Fibroblast of gingiva (primary cell): ENCODE measurements at places on chromosomes 4 and X.

- DNase-seq: no peak
These were observed at the start of gene GPM6B for GRCh38 chrX:13816643-13817627. TSS of gene GPM6B (minus strand) at chrX:13817093. CDS start at chrX:13816904, 189 bp downstream.

GRCh38 chrX:31969714-31970113 is 897.9 kb upstream of the FTHL17 start:
- no peak for DNase-seq

DNA sequence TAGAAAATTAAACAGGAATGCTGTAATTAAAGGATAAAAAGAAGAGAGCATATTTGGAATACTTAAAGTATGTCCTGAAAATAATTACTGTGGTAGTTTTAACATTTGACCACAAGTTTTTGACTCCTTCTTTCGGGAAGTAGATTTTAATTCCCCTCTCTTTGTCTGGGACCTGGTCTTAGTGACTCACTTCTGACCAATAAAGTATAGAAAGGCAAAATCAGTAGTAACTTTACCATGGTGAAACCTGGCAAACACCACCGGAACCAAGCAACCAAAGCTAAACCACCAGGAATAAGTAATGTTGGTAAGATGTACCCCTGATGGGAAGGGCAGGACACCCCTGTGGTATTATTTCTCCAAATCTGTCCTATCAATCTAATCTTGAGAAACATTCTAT is 314.8 kb downstream of the PDHA2 start:
- no peak for DNase-seq

DNA sequence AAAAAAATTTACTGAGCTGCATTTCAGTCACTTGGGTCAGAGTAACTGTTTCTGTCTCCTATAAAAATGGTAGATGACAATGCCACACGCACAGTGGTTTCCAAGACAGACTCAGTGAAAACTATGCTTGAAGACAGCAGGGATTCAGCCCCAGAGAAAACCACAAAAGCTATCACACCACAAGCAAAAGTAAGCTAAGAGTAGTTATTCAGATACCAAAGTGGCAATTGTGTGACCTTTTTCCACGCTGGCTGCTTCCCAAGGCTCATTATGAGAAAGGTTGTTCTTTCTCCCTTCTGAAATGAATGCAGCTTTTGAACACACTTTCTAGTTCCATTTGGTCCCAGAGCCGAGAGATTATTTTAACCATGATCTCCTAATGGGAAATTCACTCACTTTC is 46.4 kb upstream of the GPM6B start:
- no peak for DNase-seq

GRCh38 chr4:172009446-172010230 is 196.4 kb downstream of the GALNTL6 start:
- DNase-seq: no peak

- peak; percentile 49 for DNase-seq
These were observed 29.7 kb upstream of the LCORL start for GRCh38 chr4:18051281-18051680.

- DNase-seq: no peak
These were observed 75.1 kb upstream of the CXorf66 start for GRCh38 chrX:140040386-140040785.

DNA sequence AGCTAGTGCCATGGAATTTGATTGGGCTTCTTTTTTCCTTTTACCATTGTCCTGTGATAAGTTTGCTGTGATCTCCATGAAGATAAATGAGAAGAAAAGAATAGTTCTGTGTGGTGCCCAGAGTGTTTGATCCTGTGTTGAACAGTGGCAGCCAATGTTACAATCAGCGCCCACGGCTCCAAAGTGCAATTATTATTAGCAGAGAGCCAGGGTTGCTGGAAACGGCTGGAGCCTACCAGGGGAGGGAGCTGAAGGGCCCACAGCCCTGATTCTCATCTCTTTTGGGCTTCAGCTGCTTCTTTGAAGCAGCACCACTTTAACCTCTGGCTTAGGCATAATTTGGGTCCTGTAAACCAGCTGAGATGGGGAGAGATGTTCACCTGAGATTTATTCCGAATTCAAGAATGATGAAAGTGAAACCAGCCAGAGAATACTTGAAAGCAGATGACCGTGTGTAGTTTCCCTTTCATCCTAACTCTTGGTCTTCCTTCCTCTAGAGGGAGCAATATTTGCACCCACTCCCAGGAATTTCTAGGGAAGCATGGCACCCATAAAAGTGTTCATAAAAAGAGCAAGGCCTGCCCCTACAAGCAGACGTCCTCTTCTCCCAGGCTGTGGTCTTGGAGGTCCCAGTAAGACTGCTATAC is 298.3 kb downstream of the EVC2 start:
- no peak for DNase-seq

DNA sequence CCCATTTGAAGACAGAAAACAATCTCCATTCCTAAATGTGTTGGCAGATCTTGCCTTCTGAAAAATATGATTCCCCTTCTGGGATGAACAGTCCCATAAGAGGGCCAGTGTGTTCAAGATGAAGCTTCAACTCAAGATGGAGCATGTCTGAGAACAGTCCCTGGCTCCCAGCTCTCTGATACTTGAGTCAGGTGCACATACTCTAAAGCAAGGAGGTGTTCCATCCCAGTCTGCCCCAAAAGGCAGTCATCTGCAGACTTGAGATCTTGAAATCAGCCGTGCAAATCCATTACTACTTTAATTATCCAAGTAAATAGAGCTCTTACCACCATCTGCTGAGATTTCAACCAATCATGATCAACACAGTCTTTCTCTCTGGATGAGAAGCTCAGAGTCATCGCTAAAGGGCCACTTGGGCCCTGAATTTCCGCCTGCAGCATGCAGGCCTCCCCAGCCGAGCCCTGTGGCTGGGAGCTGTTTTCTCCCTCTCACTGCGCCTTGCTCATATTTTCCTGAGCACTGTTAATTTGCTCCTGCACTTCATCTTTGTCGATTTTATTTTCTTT is 22.2 kb downstream of the CCDC149 start:
- no peak for DNase-seq

DNA sequence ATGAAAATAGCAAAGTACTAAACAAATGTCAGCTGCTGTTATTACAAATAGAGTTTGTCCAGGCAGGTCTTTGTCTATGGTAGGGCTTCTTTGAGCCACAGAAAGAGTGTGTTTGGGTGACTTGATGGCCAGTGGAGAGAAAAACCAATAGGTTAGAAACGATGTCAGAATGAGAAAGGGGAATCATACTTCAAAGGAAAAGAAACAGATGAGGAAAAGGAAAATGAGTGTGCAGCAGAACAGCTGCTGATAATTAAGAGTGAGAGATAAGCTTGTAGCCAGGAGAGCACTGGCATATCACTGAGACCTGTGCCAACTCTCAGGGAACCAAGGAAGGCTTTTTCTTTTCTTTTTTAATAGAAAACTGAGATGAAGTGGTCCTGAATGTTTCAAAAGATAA is 257.2 kb downstream of the ARHGAP24 start:
- no peak for DNase-seq

DNA sequence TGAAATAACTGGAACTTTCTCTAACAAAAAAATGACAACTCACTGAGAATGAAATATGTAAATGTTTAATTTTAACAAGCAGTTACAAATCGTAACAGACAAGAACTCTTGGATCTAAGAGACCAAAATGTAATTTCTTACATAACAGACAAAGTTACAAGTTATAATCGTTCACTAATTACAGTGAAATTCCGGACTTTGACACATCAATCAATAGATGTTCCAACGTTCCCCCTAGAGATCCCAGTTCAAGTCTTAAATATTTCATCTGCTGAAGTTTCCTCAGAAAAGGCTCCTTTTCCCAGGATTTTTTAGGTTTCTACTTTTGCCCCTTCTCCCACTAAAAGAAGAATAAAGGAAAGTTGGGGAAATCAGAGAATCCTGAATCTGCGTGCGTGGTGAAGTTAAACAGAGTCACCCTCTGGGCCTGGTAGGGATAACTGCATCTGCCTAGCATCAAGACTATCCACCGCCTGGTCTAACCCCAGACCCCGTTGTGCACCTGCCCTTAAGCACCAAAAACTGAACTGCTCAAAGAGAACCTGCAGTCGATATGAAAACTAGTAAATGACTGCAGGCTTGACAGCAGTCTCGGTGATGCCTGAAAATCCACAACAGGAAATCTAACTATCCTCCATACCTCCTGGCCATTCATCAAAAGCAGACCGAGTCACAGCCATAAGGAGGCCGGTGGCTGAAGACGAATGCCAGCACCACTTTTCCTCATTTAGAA is 2.3 kb downstream of the IRF2 start:
- DNase-seq: no peak

DNA sequence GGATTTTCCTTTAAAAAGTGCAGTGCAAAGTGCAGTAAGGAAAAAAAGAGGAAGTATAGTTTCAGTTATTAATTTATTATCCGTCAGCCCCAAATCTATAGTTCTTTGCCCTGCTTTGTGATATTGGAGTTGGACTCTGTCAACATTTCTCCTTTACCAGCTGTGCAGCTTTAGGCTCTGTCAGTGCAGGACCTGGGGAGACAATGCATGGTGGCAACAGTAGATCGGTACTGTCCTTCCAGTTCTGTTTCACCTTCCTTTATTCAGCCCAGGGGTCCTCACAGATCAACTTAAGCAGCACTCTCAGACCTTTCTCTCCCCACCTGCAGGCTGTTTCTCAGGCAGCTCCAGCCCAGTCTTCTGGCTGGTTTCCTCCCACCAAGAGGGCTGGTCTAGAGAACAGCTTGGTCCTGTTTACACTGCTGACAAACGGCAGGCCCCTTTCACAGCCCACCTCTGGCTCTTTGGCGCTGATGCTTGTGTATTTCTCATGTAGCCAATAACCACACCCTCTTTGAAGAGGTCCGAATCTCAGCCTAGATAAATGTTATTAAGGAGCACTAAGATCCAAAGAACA is 71.6 kb downstream of the MCUB start:
- DNase-seq: no peak

DNA sequence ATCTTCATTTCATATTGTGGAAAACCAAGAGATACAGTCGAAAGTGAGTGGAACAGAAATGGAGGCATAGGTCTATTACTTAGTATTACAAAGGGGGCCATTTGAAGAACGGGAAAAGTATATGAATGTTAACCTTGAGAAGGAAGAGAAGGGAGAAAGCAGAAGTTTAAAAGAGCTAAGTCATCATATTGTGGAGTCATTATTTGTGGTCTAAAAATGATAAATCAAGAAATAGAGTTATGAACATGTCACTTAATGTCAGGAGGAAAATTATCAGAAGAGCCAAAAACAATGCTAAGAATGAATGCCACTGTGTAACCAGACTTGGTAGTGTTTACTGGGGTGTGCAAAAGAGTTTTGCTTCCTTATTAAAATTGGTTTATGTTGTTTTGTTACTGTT is 589.5 kb upstream of the LCORL start:
- no peak for DNase-seq

DNA sequence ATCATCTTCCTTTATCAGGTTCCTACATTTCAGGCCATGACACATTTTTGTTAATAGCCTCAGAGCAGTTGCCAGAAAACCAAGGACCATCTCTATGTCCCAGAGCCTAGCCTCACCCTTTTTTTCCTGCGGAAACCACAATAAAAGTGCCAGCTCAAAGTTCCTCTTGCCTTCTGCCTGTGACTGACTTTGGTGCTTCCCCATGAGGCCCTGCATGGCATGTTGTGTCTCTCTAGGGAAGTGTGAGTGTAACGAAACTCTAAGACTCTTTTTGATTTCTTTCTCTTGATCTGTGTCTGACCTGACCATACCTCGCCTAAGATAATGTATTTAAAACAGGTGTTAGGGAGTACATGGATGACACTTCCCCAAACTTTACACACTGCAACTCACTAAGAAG is 642.3 kb upstream of the BOD1L1 start:
- DNase-seq: no peak

- DNase-seq: no peak
These were observed 5.5 kb downstream of the SCD5 start for GRCh38 chr4:82792912-82793649.

- DNase-seq: no peak
These were observed 240.5 kb downstream of the STIM2 start for GRCh38 chr4:27101126-27101525.

DNA sequence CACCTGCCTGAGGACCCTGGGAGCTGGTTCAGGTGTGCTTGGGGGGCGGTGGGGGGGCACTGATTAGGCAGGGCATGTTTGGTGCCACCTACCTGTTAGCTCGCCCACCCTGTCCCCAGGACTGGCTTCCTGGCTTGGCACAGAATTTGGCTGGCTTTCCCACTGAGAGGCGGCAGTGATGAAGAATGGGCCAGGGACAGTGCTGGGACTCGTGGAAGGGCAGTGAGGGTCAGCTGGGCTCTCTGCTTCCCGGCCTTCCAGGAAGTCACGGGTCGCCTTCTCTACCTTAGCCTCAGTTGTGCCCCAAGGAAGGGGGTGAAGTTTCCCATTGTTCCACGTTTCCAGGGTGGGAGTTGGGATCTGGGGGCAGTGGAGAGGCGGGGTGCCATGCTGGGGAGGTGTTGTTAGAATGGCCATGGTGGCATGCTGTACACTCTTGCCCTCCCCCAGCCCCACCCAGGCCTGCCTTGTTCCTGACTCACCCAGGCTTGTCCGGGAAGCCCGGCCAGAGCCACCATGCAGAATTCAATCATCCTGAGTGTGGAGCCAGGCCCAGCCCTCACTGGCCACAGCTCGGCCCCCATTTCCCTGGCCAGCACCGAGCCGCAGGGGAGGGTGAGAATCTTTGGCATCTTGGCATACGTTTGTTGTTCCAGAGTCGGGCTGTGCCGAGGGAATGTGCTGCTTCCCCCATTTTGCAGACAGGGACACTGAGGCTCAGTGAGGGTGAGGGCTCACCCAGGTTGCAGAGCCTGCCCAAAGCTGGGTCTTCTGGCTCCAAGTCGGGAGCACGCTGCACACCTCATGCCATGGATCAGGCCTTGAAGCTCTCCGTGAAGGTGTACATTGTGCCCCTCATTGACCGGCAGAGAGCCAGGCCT is 21.9 kb upstream of the GPR78 start:
- DNase-seq: no peak

- no peak for DNase-seq
These were observed 30.0 kb upstream of the GALNT7 start for GRCh38 chr4:173138624-173139023.

DNA sequence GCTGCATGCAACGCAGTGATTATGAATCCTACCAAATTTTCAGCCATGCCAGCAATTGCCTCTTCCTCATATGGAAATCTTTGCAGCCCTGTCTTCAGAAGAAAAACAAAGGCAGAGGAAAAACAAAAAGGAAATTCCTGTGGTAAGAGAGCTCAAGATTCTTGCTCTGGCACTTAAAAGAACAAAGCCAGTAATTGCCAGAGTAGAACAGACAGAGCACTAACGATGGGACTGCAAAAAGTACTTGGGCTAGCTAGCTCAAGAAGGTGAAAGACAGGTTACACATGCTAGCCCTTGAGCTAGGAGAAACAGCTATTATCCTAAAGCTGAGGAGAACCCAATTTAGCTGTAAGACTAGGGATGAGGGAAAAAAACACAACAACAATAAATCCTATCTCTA is 582.3 kb downstream of the KCNIP4 start:
- no peak for DNase-seq

DNA sequence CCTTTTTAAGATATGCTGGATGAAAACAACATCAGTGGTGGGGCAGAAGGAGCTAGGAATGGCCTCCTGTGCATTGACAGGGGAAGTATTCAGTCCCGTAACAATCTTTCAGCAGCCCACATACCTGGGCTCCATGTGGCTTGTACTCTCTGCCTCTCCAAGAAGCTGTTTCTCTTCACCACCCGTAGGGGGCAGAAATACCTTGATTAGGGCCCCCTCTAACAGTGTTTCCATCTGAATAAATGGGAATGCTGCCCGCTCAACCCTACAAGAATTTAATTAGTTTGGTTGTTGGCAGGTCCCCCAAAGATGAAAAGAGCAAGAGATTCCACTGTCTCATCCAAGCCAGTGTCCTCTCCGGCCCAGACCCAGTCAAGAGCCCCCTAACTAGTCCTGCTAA is 155.2 kb downstream of the SMIM20 start:
- no peak for DNase-seq
